Pancreas (tissue), 10 donors: ENCODE measurements at places on chromosomes 2 and 18. TPM values are rescaled to one million over a fixed set of nuclear protein-coding genes. Genes with fewer than 3 reads are reported as not detected.

The DRC1 gene
- total RNA-seq, result not detected

The ZNF514 gene
- total RNA-seq, result 7.2 TPM

- DNase-seq, result no peak
Measured at GRCh38 chr18:3911413-3911812, 461.4 kb downstream of the TGIF1 start.

The ANKRD30BL gene
- not detected for total RNA-seq

DNA sequence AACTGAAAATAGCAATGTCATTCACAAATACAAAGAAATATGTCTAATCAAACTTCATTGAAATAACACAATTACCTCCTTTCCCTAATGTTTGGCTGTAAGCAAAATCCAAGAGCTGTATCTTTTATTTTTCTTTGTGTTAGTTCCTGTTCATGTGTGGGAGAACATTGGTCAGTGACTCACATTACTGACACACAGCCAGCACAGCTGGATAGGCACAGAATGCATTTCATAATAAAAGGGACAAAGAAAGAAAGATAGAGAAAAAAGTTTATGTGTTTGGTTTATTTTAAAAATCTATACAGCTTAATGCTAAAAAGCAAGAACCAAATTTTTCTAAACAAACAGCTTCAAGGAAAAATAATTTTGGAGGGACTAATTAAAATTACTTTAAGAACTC lies 185.6 kb upstream of the COL3A1 start:
- DNase-seq, result peak; percentile 23

- peak; percentile 34 for DNase-seq
Measured at GRCh38 chr2:128640166-128640844, 321.6 kb upstream of the HS6ST1 start.

The TMEM163 gene
- 19.0 TPM for total RNA-seq

DNA sequence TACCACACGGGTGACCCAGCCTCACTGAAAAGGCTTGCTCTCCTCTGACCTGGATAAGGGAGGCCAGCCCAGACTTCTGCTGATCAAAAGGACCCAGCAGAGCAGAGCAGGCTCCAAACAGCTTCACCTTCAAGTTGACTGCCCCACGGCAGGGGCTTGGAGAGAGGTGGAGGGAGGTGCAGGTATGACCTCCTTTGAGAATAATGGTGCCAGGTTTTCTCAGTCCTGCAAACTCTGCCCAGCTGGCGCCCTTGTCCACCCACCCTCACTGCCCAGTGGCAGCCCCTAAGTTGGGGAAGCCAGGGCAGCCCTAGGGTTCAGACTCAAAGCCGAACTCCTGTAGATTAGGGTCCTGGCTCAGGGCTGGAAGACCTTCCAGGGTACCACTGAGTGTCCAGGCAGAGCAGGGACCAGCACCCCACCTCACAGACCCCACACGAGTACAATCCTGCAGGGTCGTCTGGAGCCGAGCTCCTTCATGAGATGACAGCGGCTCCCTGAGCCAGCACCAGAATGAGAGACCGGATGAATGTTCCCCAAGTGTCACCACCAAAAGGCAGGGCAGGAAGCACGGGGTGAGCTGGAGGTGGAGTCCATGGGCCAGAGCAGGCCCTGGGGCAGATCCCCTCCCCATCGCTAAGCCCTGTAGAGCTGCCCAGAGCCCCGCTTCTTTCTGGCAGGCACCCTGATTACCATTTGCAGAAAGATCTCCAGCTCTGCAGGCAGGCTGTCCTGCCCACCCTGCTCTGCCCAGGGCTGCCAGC lies 3.6 kb upstream of the GPC1 start:
- DNase-seq, result peak; percentile 11

DNA sequence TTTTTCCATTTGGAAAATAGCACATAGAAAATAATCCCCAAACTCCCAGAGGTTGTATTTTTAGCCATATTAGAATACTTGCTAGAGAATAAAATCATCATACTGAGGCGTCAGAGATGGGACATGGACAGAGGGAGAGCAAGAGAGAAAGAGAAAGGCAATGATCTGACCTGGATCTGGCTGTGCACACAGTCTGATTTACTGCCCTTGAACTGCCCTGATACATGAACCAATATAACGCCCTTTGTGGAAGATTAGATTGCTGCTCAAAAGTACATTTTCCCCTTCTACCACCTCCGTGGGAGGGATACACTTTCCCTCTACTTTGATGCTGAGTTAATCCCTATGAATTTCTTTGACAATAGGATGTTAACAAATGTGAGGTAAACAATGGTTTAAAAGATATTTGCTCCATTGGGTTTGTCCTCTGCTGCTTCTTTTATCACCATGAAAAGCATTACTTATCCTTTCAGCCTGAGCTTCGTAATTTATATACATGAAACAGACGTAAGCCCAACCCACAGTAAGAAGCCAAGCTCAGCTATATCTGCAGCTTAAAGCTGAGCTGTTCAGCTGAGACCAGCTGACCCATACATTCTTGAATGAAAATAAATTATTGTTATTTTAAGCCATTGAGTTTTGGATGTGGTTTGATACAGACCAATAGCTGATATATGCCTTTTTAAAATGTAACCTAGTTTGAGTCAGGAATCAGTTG lies 1664.6 kb upstream of the CELF4 start:
- no peak for DNase-seq

DNA sequence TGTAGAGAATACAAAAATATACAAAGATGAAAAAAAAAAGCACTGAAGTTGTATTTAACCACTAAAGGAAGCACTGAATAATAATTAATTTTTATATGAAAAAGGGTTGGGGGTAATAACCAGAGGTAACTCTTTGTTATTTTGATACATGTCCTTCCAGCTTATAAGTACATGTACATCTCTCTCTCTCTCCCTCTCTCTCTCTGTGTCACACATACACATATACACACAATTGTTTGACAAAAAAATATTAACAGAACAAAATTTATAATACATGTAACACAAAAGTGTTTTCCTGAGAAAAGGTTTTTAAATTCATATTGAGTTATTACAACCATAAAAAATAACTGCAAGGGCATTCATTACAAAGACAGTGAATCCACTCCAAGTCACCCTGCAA lies 4.6 kb downstream of the WIPF1 start:
- no peak for DNase-seq

DNA sequence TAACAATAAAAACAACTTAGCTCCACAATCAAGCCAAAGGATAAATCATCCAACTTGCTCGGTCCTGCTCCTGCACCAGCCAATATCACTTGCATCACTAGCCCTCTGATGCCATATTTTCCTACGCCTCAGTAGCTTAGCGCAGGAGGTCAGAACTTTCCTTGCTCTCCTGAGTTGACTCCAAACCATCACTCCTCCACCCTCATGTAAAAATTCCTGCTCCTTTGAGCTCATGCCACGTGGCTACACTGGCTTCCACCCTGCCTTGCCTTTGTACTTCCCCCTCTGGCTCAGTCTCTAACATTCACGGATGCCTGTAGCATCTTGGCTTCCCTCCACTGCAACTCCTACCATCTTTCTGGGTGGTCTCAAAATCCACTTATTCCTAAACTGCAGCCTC lies 25.2 kb downstream of the AAK1 start:
- DNase-seq, result no peak

The DSC2 gene
- total RNA-seq, result 30.3 TPM

DNA sequence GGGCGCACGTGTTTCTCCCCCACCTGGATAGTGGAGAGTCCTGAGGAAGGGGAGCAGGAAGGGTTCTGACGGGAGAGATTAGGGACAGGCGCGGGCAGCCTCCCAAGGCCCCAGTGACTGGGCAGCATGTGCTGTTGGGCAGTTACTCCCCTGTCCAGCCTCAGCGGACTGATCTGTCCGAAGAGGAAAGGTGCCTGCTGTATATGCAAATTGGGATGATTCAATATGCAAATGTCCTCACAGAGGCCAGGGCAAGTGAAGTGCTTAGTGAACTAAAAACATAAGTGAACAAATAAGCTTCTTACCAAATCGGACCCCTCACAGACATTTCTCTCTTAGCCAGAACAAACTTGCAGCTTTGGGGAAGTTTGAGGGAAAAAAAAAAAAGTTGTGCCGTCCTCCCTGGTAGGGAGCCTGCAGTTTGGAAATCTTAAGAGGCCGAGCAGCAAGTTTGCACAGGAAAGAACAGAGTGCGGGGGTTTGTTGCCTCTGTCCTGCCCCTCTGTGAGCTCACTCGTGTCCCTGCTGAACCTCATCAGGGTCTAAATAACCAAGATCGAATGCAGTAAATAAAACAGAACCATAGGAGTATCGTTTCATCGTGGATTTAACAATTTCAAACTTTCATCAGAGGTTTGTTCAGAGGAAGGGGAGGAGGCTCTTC lies 141.4 kb downstream of the KCTD1 start:
- DNase-seq, result no peak

GRCh38 chr18:57780318-57780705 lies 22.8 kb downstream of the ATP8B1 start:
- no peak for DNase-seq

GRCh38 chr2:190459881-190460280 lies 51.7 kb downstream of the MFSD6 start:
- no peak for DNase-seq

DNA sequence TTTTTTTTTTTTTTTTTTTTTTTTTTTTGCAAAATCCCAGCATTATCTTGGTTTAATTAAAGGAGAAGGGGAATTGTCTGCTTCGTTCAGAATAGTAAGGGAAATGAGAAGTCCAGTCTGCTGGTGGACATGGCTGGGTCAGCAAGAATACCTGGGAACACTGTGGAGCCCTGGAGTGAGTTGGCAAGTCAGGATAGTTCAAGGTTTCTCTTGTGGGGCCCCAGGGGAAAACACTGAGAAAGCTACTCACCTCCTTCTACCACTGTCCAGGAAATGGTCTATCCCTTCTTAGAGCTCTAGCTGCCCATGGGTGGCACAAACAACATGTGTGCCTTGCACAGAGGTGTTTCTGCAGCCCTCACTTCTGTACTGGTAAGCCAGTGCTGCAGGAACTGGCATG lies 169.1 kb upstream of the SIX2 start:
- no peak for DNase-seq

- no peak for DNase-seq
Measured at GRCh38 chr18:76195601-76196000, 299.4 kb downstream of the ZNF516 start.

DNA sequence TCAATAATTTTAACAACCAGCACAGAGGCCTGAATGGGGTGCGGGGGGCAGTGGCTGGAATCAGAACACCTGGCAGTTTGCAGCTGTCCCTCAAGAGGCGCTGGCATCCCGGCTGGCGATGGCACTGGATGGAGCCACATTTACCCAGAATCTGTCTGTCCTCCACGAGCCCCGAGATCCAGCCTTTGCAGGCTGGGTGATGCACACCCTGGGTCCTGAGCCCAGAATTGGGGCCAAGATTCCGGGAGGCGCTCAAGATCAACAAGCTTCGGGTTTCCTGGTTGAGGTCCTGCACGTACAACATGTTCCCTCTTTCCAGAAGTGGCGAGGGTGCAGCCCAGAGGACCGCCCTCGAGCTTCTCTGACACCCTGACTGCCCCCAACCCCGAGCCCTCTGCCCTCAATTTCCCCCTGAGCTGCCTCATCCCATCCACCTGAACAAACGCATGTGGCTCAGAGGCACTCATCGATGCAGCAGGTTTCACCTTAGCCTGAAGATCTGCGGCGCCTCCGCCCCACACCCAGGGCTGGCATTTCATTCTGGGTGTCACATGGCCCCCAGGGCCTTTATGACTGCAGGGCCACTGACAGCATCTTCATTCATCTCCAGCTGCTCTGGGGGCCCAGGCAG lies 97.5 kb downstream of the TFCP2L1 start:
- DNase-seq, result no peak

The HRH4 gene
- total RNA-seq, result 0.06 TPM
